Central memory CD4-positive, alpha-beta T cell (primary cell): ENCODE measurements at places on chromosomes 3 and 15.

GRCh38 chr15:35061161-35061824 is 23.8 kb downstream of the NANOGP8 start:
- DNase-seq = no peak

DNA sequence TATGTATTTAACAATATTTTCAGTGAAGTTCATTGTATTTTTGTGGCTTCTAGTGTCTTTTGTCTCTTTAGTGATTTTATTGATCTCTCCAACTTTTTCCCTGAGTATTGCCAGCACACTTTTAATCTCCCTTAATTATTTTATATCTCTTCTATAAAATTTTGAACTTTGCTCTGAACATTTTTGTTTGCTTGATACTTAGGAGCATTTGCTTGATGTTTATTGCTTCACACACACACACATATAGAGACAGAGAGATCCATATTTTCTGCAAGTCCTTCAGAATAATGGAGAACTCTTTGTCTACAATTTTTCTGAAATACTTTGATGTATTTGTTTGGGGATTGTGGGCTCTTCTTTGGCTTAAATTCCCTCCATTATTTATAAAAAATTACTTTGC is 213.8 kb downstream of the SLC9A9 start:
- DNase-seq = no peak

GRCh38 chr15:74429781-74430400 is 3.9 kb downstream of the SEMA7A start:
- DNase-seq = no peak

- no peak for DNase-seq
Observed at GRCh38 chr3:31882895-31883294, 98.2 kb downstream of the OSBPL10 start.

- no peak for DNase-seq
Observed at GRCh38 chr15:72919936-72920465, 132.3 kb upstream of the NEO1 start.

DNA sequence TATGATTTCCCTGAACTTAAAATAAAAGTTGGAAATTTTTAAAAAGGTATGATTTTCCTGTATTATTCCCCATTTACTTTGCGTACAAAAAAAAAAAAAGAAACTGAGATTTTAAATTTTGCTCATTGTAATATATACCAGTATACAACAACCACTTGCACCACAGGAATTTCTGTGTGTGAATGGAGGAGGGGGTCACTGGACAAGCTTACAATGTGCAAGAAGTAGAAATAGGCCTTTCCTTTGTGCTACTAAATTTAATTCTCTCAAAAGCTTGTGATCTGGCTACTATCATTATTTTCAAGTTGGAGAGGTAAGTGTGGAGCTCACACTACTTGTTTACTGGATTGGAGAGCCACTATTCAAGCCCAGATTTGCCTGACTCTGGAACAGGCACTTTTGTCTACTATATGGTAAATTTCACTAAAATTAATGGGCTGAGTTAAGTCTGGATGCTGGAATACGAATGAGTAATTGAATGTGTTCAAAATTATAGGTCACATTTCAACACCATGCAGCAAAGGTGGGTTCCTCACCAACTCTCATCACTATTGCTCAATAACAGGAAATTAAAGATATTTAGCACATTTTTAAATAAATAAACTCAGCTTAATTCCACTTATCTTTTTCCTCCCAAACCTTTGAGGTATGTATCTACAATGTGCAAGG is 148.0 kb upstream of the MBNL1 start:
- DNase-seq = no peak

- no peak for DNase-seq
Observed at GRCh38 chr3:4813909-4814304, 165.3 kb upstream of the BHLHE40 start.

DNA sequence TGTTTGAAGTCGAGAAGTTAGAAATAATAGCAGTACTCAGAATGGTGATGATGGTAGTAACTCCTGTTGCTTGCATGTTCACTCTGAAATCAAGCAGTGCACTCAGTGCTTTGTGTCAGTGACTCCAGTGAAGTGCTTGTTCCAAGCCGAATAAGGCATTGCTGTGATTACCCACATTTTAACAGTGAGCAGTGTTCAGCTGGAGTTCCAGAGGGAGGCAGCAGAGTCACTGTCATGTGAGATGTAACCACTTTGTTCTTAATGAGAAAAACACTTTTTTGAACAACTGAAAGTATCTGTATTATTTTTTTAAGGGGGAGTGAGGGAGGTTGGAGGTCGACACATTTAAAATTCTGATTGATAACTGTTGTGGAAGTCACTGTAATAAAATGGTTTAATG is 3.7 kb downstream of the MDFIC2 start:
- no peak for DNase-seq

- no peak for DNase-seq
Observed at GRCh38 chr15:101255615-101256241, 3.9 kb upstream of the CHSY1 start.

GRCh38 chr3:22988566-22988965 is 214.6 kb upstream of the UBE2E2 start:
- no peak for DNase-seq

DNA sequence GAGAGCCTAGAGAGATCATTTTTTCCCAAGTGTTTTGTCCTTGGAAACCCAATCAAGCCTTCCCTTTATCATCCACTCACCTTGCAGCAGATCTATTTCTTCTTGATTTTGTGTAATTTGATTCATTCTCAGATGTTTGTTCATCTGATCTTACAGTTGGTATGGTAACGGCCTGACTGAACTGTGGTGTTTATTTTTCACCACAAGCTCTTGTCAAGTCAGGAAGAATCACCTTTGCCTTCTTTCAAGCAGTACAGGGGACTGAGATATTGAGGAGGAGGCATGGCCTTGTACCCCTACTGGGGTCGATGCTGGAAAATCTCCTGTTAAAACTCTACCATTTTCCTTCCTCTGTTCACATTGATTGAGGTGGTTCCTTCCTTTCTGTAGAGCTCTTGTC is 361.4 kb upstream of the CFAP20DC start:
- no peak for DNase-seq

- no peak for DNase-seq
Observed at GRCh38 chr3:172074586-172074985, 35.2 kb downstream of the FNDC3B start.

GRCh38 chr3:150216866-150217600 is 191.1 kb upstream of the TSC22D2 start:
- no peak for DNase-seq

- no peak for DNase-seq
Observed at GRCh38 chr3:122310361-122310760, 14.7 kb upstream of the CSTA start.

- no peak for DNase-seq
Observed at GRCh38 chr3:59481776-59482400, 432.1 kb upstream of the CFAP20DC start.

GRCh38 chr15:67186688-67187087 is 67.8 kb downstream of the AAGAB start:
- DNase-seq = no peak

- DNase-seq = no peak
Observed at GRCh38 chr3:127405010-127405598, 117.3 kb upstream of the PRR20G start.

GRCh38 chr15:33654860-33655259 is 313.4 kb upstream of the CHRM5 start:
- no peak for DNase-seq

- no peak for DNase-seq
Observed at GRCh38 chr15:47427463-47427862, 289.8 kb upstream of the SEMA6D start.

DNA sequence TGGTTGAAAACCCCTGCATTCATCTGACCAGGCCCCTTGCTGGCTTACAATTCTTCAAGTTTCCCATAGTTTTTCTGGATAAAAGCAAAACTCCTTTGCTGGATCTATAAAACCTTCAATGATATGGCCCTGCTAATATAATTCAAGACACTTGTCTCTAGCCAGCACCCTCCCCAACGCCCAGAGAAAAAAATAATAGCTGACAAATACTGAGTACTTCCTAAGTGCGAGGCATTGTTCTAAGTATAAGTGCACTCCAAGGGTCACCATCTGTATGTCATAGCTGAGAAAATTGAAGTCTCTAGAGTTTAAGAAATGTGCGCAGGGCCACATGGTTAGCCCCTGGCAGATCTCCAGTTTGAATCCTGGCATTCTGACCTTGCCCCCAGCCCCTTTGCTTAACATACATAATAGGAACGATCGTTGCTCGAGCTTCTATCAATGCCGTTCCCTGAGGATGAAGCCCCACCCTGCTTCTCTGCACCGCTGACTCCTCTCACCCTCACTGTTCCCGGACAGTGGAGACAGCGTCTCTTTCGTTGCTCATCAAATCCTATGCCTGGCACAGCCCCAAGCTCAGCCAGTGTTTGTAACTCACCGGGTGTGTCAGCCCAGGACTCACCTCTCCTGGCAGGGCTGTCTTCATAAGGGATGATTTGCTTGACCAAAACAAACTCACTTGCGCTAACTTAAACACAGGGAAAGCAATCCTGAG is 377.1 kb upstream of the PROK2 start:
- DNase-seq = no peak
